Activated CD8-positive, alpha-beta T cell treated with anti-CD3 and anti-CD28 coated beads, Interleukin-2, amount 10 ng/mL, durations not matched to agents 7 days and 5 days (primary cell): ENCODE measurements at places on chromosomes 5 and 9. TPM values are rescaled to one million over a fixed set of nuclear protein-coding genes. Genes with fewer than 3 reads are reported as not detected.

GRCh38 chr9:82495884-82496777 is 507.6 kb downstream of the SPATA31D1 start:
- H3K36me3 ChIP-seq: no peaks in the 10 kb centered on the region
- H3K27me3 ChIP-seq: no peaks in the 10 kb centered on the region
- no peak for DNase-seq
- no peaks in the 10 kb centered on the region for H3K4me1 ChIP-seq
- no peak overlapping the region for H3K4me3 ChIP-seq

DNA sequence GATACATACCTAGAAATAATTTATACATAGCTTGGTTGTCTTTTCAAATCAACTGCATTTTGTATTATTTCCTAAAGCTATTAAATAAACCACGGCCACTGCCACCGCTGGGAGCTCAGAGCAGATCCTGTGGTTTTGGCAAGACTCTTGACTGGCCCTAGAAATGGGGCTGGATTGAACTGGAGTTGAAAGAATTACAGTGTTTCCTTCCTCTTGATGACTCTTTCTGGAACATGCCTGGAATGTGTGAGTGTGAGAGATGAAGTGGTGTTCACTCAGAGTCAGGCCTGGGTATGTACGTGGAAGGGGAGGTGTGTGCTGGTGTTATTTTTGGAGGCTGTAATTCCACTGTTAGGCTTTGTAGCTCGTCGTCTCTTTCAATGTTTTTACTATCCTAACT is 45.9 kb downstream of the TEK start:
- H3K36me3 ChIP-seq: no peaks in the 10 kb centered on the region
- H3K4me1 ChIP-seq: no peaks in the 10 kb centered on the region
- DNase-seq: no peak
- H3K27me3 ChIP-seq: no peaks in the 10 kb centered on the region
- H3K27ac ChIP-seq: no peak overlapping the region
- no peak overlapping the region for H3K4me3 ChIP-seq

- H3K4me1 ChIP-seq: no peaks in the 10 kb centered on the region
- no peaks in the 10 kb centered on the region for H3K27me3 ChIP-seq
- no peaks in the 10 kb centered on the region for H3K36me3 ChIP-seq
- no peak overlapping the region for H3K4me3 ChIP-seq
- H3K27ac ChIP-seq: no peak overlapping the region
These were observed 281.6 kb downstream of the PTPRD start for GRCh38 chr9:10331157-10331556.

DNA sequence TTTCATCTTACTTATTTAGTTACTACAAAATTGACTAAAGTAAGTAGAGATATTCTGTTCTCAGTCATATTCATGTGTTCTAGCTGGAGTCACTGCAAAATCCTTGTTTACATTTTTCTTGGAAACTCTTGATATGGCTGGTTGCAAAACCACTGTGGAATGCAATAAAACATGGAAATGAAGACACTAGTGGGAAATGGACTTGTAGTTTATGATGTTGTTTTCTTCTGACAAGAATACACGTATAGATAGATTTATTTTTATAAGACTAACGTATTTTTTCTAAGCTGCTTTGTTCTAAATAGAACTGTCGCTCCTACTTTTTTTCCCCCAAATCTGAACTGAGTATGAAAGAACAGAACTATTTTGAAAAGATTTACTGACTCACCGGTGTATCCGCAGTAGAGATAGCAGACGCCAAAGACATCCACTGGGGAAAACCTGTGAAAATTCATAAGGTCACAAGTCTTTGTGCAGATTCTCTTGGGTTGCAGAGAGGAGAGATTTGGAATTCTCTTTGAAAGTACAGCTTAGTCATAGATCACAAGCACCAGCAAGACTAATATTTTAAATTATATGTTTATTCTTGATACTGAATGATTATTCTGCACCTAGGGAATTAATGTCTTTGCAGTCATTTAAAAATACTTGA is 119.6 kb upstream of the TAF11L2 start:
- H3K27ac ChIP-seq: no peak overlapping the region
- H3K4me1 ChIP-seq: no peaks in the 10 kb centered on the region
- no peaks in the 10 kb centered on the region for H3K36me3 ChIP-seq
- DNase-seq: no peak
- H3K27me3 ChIP-seq: no peaks in the 10 kb centered on the region

The MCTP1 gene
- not detected for total RNA-seq

DNA sequence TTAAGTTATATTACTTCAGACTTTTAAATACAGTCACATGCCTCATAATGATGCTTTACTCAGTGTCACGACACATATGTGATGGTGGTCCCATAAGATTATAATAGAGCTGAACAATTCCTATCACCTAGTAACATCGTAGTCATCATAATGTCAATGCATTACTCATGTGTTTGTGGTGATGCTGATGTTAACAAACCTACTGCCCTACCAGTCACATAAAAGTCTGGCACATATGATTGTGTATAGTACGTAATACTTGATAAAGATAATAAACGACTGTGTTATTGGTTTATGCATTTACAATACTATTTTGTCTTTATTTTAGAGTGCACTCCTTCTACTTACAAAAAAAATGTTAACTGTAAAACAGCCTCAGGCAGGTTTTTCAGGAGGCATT is 103.7 kb downstream of the PAM start:
- no peak for DNase-seq
- H3K27me3 ChIP-seq: peaks cover 2% of the 10 kb centered on the region
- no peaks in the 10 kb centered on the region for H3K36me3 ChIP-seq
- H3K4me3 ChIP-seq: no peak overlapping the region

The TNFSF15 gene
- 1.1 TPM for total RNA-seq

DNA sequence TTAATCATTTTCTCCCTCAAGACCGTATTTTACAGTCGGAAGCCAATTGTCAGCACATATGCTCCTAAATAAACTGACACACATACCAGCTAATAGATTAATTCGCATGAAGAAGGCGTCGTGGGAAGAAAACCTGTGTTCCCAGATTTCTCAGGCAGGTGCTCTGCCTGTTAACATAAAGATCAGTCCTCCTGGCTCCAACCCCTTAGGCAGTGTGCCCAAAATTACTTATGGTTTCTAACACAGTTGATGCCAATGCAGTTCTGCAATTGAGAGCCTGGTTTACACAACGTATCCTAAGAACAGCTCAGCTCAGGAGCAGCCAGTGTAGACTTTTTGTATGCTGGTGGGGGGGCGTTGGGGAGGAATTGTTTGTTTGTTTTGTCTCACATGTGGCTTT is 208.3 kb downstream of the ENC1 start:
- H3K27me3 ChIP-seq: peaks cover 6% of the 10 kb centered on the region
- no peak overlapping the region for H3K4me3 ChIP-seq
- no peak for DNase-seq
- H3K36me3 ChIP-seq: no peaks in the 10 kb centered on the region
- no peak overlapping the region for H3K27ac ChIP-seq

DNA sequence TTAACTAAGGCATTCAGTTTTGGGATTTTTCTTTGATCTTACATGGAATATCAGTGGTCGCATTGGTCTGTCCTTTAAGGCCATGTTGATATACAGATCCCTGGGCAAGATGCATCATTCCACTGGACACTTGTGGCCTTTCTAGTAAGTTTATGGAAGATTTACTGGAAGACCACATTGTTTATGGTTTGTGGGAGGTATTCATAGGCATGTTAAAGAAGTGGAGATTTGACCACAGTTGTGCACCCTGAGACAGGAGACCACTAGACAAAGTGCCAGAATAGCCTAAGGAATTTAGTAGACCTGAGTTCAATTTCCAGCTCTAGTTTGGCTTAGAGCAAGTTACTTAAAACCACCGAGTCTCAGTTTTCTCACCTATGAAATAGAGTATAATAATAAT is 383.1 kb upstream of the PAPPA start:
- DNase-seq: no peak
- no peaks in the 10 kb centered on the region for H3K4me1 ChIP-seq
- H3K36me3 ChIP-seq: no peaks in the 10 kb centered on the region
- no peaks in the 10 kb centered on the region for H3K27me3 ChIP-seq
- H3K4me3 ChIP-seq: no peak overlapping the region
- no peak overlapping the region for H3K27ac ChIP-seq

DNA sequence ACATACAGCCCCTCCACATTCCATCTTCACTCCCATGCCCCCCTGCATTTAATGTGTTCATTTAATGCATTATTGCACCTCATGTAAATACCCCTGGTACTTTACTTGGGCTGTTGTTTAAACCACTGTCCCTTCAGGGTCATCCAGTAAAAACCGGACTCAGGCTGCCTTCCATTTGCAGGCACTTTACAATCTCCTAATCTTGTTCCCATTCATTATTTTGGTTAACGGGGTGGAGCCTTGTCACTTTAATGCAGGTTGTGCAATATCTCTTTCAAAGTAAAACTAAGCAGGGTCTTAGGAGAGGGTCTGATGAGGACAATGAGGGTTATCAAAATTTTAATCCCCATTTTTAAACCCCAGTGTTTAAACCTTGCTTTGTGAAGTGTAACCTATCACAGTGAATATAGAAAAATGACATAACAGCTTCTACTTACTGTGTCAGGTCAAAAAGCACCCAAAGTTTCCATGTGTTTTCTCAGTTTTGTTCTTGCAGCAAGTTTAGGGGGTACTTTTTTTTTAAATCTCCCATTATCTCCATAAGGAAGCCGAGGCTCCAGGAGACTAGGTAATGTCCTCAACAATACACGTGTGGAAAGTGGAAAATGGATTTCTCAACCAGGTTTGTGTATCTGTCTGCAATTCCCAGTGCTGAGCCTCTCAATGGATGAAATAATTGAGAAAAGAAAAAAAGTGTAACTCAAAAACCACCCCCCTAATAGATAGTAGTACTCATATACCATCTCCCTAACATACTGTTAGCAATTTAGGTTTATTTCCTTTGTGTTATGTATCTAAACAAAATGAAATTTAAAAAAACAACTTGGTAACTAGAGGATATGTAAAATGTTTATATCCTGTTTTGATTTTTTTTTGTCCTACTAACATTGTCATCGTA is 54.2 kb upstream of the SPRY4 start:
- no peaks in the 10 kb centered on the region for H3K27me3 ChIP-seq
- H3K36me3 ChIP-seq: no peaks in the 10 kb centered on the region
- no peak overlapping the region for H3K4me3 ChIP-seq
- no peak overlapping the region for H3K27ac ChIP-seq
- DNase-seq: no peak

GRCh38 chr5:134594336-134594735 is 38.3 kb downstream of the SAR1B start:
- H3K36me3 ChIP-seq: no peaks in the 10 kb centered on the region
- H3K4me3 ChIP-seq: no peak overlapping the region
- H3K27ac ChIP-seq: no peak overlapping the region
- no peaks in the 10 kb centered on the region for H3K27me3 ChIP-seq

DNA sequence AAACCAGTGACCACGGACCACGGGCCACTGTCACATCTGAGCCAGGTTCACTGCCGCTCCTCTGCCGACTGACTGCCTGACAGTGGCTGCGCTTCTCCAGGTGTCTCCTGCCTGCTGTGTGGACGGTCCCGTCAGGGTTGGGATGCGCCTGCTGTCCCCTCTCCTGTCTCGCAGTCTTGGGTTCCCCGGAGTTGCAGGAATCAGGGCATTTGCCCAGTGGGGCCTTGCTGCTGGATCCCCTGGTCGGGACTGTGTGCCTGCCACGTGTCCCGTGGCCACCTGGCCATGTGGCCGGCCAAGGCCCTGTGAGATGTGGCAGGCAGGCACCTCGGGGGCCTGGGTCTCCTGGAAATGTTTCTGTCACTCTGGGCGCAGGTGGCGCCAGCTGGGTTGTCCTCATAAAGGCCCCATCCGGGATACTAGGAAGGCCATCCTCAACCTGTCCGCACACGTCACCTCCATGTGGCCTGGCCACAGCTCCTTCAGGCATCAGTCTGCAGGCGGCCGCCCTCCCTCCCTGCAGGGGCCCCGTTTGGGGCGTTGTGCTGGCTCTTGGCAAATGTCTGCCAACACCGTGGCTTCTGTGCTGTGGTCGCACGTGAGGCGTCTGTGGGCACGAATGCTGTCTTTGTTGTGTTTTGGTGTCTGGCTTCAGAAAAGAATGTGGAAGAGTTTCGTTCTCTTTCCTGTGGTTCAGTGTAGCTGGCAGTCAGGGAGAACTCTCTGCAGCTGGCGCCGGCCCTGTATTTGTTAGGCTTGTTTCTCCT is 6.4 kb upstream of the TOR4A start:
- H3K4me1 ChIP-seq: peaks cover 24% of the 10 kb centered on the region
- peak overlapping the region; percentile 62 for H3K27ac ChIP-seq
- H3K4me3 ChIP-seq: no peak overlapping the region
- peak; percentile 60 for DNase-seq

GRCh38 chr5:141319202-141319601 is 1.4 kb downstream of the TAF7 start:
- no peaks in the 10 kb centered on the region for H3K27me3 ChIP-seq
- H3K4me1 ChIP-seq: peaks cover 33% of the 10 kb centered on the region

The C7 gene
- total RNA-seq: not detected

DNA sequence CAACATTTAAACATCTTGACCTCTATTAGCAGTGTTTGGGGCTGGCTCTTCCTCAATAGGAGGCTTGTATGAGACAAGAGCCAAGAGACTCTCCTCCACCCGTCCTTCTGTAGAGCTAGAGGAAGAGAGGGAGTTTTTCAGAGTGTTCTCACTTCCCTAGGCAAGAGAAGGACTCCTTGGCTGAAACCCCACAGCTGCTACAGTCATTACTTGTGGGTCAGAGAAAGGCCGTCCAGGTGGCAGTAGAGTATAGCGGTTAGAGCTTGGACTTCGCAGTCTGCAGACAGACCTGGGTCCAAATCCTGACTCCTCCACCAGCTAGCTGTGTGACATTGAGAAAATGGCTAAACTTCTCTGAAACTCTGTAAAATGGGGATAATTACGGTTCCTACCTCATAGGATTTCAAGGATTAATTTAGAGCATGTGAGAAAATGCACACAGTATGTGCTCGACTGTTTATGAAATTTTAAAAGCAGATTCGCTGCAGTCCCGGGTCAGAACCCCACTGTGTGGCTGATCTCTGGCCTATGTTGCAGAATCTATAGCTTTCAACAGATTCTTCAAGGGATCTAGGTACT is 80.8 kb upstream of the ARAP3 start:
- peaks cover 13% of the 10 kb centered on the region for H3K27me3 ChIP-seq
- H3K4me1 ChIP-seq: no peaks in the 10 kb centered on the region
- H3K27ac ChIP-seq: no peak overlapping the region
- H3K4me3 ChIP-seq: no peak overlapping the region
- DNase-seq: no peak

GRCh38 chr9:10371824-10372223 is 241.0 kb downstream of the PTPRD start:
- no peaks in the 10 kb centered on the region for H3K36me3 ChIP-seq
- no peak overlapping the region for H3K27ac ChIP-seq
- DNase-seq: no peak
- H3K4me1 ChIP-seq: no peaks in the 10 kb centered on the region
